ENCODE measurements at places on chromosomes 2 and 18. TPM values are rescaled to one million over a fixed set of nuclear protein-coding genes. Genes with fewer than 3 reads are reported as not detected.

Gene SKA1
- total RNA-seq: 3.3 TPM

Gene GBX2
- total RNA-seq: 0.35 TPM

Gene RAB11FIP5
- 32.5 TPM for total RNA-seq

Gene PER2
- total RNA-seq: 13.2 TPM

Gene DSC1
- total RNA-seq: 0.47 TPM

Gene SLC19A3
- total RNA-seq: 15.9 TPM

Gene UGT1A3
- total RNA-seq: not detected

Gene CDK15
- total RNA-seq: 1.3 TPM

Gene IL1RL1
- total RNA-seq: 1.9 TPM

Gene NYAP2
- 0.12 TPM for total RNA-seq

Gene EFHD1
- 30.4 TPM for total RNA-seq

Gene CHCHD5
- 23.1 TPM for total RNA-seq

Gene SLC9A2
- total RNA-seq: 5.7 TPM

Gene CWC22
- total RNA-seq: 16.4 TPM

Gene RGPD3
- 0.29 TPM for total RNA-seq

Gene CDKL4
- total RNA-seq: 2.6 TPM

Gene UGT1A9
- total RNA-seq: 1.4 TPM

Gene VAMP8
- 37.7 TPM for total RNA-seq

Gene CHMP3
- 45.7 TPM for total RNA-seq

Gene MALL
- total RNA-seq: 11.5 TPM

Gene SMARCAL1
- total RNA-seq: 38.8 TPM

Gene TDRD15
- 0.06 TPM for total RNA-seq

Gene PFN4
- 2.6 TPM for total RNA-seq

Gene AAMP
- 141 TPM for total RNA-seq

Gene ASXL3
- total RNA-seq: 13.4 TPM

Gene TUBA3E
- not detected for total RNA-seq

Gene ITGB6
- total RNA-seq: 21.3 TPM

Gene CHST9
- total RNA-seq: 1.6 TPM

Gene SLC14A1
- 14.9 TPM for total RNA-seq

Gene SCYGR4
- total RNA-seq: not detected

Gene HOXD12
- 0.23 TPM for total RNA-seq

Gene PDE1A
- 23.6 TPM for total RNA-seq

Gene KCNK3
- 6.7 TPM for total RNA-seq

Gene EML4
- total RNA-seq: 88.5 TPM

Gene PIEZO2
- 31.1 TPM for total RNA-seq

Gene CAD
- 52.7 TPM for total RNA-seq

Gene ANKRD53
- total RNA-seq: 0.41 TPM

Gene TRIM54
- 10.4 TPM for total RNA-seq

Gene CNDP1
- total RNA-seq: 0.23 TPM

Gene TLX2
- not detected for total RNA-seq

Gene ACTG2
- total RNA-seq: 2.6 TPM

Gene DLGAP1
- total RNA-seq: 5.5 TPM

Gene NAT8
- total RNA-seq: 12.0 TPM

Gene IL36G
- not detected for total RNA-seq

Gene UGT1A1
- 0.18 TPM for total RNA-seq

Gene CTLA4
- total RNA-seq: 0.29 TPM

Gene RAB6C
- 0.23 TPM for total RNA-seq

Gene CYP1B1
- total RNA-seq: 141 TPM
